ENCODE measurements at places on chromosomes 6 and 20. TPM values are rescaled to one million over a fixed set of nuclear protein-coding genes. Genes with fewer than 3 reads are reported as not detected.

PARD6B gene
- 26.0 TPM for total RNA-seq

HUS1B gene
- total RNA-seq = 2.9 TPM

IL20RA gene
- total RNA-seq = 0.27 TPM

MLN gene
- total RNA-seq = not detected

CNKSR3 gene
- total RNA-seq = 14.9 TPM

NR2E1 gene
- 2.1 TPM for total RNA-seq

ZC3H12D gene
- total RNA-seq = 0.30 TPM

TRDN gene
- not detected for total RNA-seq

CRISP3 gene
- total RNA-seq = not detected

PXDC1 gene
- 103 TPM for total RNA-seq

BRPF3 gene
- total RNA-seq = 7.2 TPM

HLA-DQA1 gene
- total RNA-seq = 0.40 TPM

CFB gene
- 0.86 TPM for total RNA-seq

NNAT gene
- not detected for total RNA-seq

SEL1L2 gene
- total RNA-seq = not detected

DEFB132 gene
- total RNA-seq = not detected

SAPCD1 gene
- total RNA-seq = 0.27 TPM

BTN1A1 gene
- not detected for total RNA-seq

HSF2 gene
- 38.2 TPM for total RNA-seq

DEFB119 gene
- not detected for total RNA-seq

NKX2-4 gene
- total RNA-seq = 3.8 TPM

Measured in Daoy (cell line).